ENCODE measurements at places on chromosomes 4 and X. TPM values are rescaled to one million over a fixed set of nuclear protein-coding genes. Genes with fewer than 3 reads are reported as not detected.

TIMP1 gene
- 84.1 TPM for total RNA-seq

CENPVL1 gene
- total RNA-seq: not detected

UCHL1 gene
- 3.4 TPM for total RNA-seq

GRIA2 gene
- total RNA-seq: not detected

PFKFB1 gene
- 0.32 TPM for total RNA-seq

NEIL3 gene
- 6.1 TPM for total RNA-seq

PHOX2B gene
- 0.56 TPM for total RNA-seq

DCHS2 gene
- total RNA-seq: 1.5 TPM

GABRG1 gene
- not detected for total RNA-seq

SLC6A14 gene
- total RNA-seq: 1.8 TPM

F8A3 gene
- 14.6 TPM for total RNA-seq

PAGE4 gene
- total RNA-seq: not detected

FAM9B gene
- total RNA-seq: not detected

FGF13 gene
- total RNA-seq: 1.6 TPM

TMPRSS11F gene
- total RNA-seq: not detected
